ENCODE measurements at places on chromosomes 2 and 18. TPM values are rescaled to one million over a fixed set of nuclear protein-coding genes. Genes with fewer than 3 reads are reported as not detected.

TRIP12 gene
- 296 TPM for total RNA-seq

MEP1B gene
- total RNA-seq: not detected

CCDC74B gene
- total RNA-seq: 1.7 TPM

POU3F3 gene
- total RNA-seq: not detected

CDH2 gene
- not detected for total RNA-seq

GRP gene
- not detected for total RNA-seq

G6PC2 gene
- total RNA-seq: not detected

SFTPB gene
- total RNA-seq: not detected

BCL11A gene
- total RNA-seq: 0.04 TPM

NCKAP1 gene
- total RNA-seq: 0.92 TPM

DOK6 gene
- not detected for total RNA-seq

ACADL gene
- not detected for total RNA-seq

COLEC11 gene
- 0.35 TPM for total RNA-seq

CCDC178 gene
- not detected for total RNA-seq

PJVK gene
- total RNA-seq: 1.5 TPM

LIMS4 gene
- total RNA-seq: not detected

CABYR gene
- 1.3 TPM for total RNA-seq

RBM43 gene
- 6.9 TPM for total RNA-seq

MOCOS gene
- total RNA-seq: 0.17 TPM

C2orf72 gene
- 0.15 TPM for total RNA-seq

TTC39C gene
- total RNA-seq: 93.0 TPM

ALPG gene
- total RNA-seq: not detected

CROCC2 gene
- not detected for total RNA-seq

GCG gene
- total RNA-seq: not detected

DNAH6 gene
- total RNA-seq: 1.00 TPM

SOX11 gene
- not detected for total RNA-seq

CNTNAP5 gene
- total RNA-seq: not detected

CD226 gene
- total RNA-seq: 126 TPM

LINC00305 gene
- not detected for total RNA-seq

SLC19A3 gene
- not detected for total RNA-seq

AQP12B gene
- not detected for total RNA-seq

IL1R1 gene
- 0.81 TPM for total RNA-seq

GPR39 gene
- total RNA-seq: not detected

Measured in activated CD4-positive, alpha-beta T cell treated with anti-CD3 and anti-CD28 coated beads, Interleukin-2, amount 10 ng/mL, durations not matched to agents 7 days and 5 days (primary cell).